ENCODE measurements at places on chromosomes 4 and X.

- no peak for DNase-seq
These were observed 781.6 kb downstream of the TRAM1L1 start for GRCh38 chr4:116303736-116304188.

DNA sequence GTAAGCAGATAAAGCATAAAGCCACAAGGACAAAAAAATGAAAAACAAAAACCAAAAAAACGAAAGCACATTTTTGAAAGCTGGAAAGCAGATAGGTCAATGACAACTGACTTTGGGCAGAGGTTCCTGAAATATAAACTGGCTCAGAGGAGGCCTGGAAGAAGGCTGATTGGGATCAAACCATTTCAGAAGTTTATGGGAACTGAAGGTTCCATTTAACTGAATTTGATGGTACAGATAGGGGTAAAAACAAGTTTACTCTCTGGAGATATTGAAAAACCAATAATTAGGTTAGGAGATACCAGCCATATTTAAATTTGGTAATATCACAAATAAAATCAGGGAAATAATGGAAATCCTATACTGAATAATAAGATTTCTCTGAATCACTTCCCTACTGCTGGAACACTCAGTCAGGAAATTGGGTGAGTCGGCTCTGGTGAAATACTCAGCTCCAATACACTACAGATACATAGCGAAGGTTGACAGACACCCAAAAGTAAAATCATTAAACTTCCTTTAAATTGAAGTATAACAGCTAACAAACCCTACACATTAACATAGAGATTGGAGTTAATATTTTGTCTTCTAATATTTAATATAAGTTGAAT lies 1584.3 kb downstream of the STIM2 start:
- no peak for DNase-seq

- no peak for DNase-seq
These were observed 25.9 kb downstream of the PKD2 start for GRCh38 chr4:88033309-88033708.

DNA sequence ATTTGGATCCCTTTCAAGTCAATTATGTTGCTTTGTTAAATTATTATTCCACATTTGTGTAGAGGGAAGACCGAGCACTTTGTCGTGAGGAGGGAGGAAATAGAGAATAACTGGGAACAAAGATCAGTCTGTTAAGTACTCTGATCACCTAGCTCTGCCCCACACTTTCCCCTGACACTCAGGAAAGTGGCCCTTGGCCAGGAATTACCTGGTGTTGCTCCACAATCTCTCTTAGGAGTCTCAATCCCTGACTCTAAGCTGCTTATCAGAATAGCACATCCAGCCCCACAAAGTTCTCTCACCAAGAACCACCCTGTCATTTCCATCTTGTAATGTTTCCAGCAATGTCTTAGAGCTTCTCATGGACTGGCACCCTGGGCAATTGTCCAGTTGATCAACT lies 83.8 kb upstream of the BMPR1B start:
- DNase-seq = no peak

DNA sequence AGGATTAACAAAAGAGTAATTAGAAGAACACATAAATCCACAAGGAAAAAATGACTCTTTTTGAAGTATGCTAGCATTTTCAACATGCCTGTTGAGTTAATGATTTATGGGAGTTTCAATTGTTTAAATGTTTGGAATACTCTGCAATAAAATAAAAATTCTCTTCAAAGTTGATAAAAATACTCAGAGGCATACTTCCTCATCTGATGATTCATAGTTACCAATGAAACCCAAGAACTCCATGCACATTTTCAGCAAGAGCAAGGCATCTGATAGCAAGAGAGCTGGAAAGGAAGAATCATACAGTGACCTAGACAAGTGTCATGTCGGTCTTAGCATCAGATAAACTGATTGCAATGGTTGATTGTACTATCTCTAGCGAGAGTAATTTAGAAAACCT lies 443.7 kb upstream of the ATOH1 start:
- no peak for DNase-seq

DNA sequence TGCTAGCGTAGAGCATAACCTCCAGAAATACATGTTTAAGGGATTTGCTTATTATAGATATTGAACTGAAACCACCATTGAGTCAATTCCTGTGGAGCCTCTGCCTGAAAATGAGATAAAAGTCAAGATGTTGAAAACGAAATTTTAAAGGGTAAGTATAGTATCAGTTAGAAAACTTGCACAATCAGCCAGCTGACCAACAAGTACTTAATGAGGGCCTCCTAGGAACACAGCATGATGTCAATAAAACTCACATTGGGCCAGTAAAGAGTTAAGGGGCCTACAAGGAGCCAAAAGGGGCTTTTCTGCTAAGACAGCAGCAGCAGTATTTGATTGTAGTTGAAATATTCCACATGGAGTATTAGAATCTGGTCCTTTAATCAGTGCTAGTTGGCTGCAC lies 314.1 kb upstream of the PPARGC1A start:
- no peak for DNase-seq

DNA sequence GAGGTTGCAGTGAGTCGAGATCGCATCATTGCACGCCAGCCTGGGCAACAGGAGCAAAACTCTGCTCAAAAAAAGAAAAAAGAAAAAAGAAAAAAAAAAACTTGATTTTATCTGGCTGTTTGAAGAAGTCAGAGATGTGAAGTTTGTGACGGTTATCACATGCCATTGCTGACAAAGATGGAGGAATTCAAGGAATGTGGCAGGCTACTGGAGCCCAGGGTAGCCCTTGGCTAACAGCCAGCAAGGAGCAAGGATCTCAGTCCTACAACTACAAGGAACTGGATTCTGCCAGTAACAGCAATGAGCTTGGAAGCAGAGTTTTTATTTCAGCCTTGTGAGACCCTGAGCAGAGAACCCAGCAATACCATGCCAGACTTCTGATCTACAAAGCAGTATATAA lies 24.3 kb upstream of the TET2 start:
- no peak for DNase-seq

DNA sequence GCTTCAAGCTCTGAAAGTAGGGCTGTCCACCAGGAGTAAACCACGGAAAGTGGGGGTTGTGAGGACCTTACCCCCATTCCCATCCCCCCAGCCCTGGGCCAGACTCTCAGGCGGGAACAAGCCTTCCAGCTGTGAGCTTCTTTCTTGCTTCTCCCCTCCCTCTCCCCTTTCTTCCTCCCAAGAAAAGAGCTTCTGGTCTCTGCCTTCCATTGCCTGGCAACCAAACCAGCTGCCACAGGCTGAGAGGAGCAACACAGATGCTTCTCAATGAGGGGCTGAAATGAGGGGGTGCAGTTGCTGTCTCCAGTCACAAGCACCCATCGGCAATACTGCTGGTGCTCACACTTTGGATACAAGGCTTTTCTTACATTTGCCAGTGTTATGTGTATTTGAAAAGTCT lies 72.5 kb downstream of the SLC16A2 start:
- DNase-seq = no peak

- no peak for DNase-seq
These were observed 180.4 kb downstream of the MAML3 start for GRCh38 chr4:139973616-139974015.

GRCh38 chr4:47471064-47471463 lies 7.6 kb upstream of the COMMD8 start:
- DNase-seq = no peak

- DNase-seq = no peak
These were observed 6.4 kb downstream of the RBM3 start for GRCh38 chrX:48580662-48581061.

- no peak for DNase-seq
These were observed 31.6 kb downstream of the ETDC start for GRCh38 chrX:135340831-135341230.

DNA sequence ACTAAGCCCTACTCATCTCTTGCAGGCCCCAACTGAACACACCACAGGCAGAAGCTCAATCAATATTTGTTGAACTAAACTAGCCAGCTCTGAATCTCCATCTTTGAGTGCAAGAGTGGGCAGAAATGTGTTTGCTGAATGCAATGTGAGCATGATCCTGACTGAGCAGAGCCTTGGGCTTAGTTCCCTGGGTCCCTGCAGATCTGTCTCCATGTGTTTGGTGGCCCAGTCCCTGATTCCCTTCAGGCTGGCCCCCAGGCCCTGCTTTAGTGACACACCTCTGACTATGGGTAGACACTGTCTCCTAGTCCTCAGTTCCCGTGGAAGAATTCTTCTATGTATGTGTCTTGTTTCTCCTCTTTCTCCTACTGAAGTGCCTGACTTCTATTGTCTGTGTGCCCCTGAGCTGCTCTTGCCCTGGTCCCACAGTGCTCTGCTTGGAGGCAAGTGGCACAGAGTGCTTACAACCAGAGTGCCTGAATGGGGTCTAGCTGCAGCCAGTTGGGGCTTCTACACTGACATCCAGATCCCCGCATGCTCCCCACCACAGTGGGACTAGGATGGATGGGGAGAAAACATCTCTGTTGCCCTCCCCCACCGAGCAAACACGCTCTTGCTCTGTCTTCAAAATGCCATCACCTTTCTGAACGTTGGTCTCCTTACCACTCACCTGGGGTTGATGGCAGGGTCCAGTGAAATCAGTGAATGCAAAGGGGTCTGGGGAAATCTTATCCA lies 9.3 kb downstream of the PJA1 start:
- no peak for DNase-seq

DNA sequence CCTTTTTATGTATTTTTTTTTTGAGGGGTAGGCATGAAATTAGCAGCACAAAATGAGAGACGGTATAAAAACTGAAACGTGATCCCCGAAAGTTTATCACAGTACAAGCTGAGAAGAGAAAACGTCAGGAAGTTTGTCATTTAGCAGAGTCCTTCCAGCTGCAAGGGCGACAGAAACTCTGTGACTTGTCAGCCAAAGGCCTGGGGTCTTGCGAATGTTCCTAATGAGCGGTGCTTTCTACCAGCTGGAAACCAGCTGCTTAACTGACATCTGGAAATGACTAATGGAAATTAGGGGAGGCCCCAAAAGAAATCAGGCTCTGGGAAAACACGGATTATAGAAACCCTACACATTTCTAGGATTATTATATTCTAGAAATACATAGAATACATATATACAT lies 66.5 kb downstream of the CHRNA9 start:
- DNase-seq = no peak

DNA sequence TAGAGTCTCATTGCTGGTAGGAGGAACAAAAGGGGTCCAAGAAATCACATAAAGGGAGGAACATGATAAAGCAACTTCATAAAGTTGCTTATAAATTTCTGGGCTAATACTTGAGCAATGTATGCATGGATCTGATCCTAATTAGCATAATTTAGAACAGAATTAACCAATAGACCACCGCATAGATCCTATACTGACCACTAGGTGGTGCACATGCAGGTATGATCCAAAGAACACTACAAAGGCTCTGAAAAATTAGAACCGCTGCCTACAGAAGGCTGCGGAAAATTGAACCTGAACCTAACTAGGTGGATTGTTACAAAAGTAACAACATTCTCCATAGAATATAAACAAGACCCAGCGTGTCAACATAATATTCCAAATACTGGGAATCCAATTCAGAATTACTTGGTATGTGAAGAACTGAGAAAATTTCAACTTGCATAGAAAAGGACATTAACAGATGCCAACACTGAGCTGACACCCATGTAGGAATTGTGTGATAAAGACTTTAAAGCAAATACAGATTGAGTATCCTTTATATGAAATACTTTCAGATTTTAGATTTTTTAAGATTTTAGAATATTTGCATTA lies 23.3 kb downstream of the BRCC3 start:
- no peak for DNase-seq

- DNase-seq = no peak
These were observed 11.2 kb downstream of the HNRNPD start for GRCh38 chr4:82362565-82362964.

DNA sequence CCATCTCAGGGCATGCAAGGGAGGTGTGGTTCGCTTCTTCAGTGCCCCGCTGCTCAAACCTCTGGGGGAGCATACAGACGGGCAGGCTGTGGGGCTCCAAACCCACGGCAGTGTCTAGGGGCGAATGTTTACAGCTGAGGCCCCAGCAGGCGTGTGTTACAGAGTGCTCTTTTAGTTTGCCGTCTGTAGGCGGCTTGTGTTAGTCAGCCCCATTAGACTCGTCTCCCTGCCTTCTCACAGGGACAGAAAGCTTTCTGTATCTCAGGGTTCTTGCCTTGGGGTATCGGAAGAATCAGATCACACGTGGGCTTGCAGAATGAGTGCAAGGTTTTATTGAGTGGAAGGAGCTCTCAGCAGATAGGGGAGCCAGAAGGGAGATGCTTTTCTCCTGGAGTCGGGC lies 10.6 kb downstream of the RS1 start:
- DNase-seq = no peak

DNA sequence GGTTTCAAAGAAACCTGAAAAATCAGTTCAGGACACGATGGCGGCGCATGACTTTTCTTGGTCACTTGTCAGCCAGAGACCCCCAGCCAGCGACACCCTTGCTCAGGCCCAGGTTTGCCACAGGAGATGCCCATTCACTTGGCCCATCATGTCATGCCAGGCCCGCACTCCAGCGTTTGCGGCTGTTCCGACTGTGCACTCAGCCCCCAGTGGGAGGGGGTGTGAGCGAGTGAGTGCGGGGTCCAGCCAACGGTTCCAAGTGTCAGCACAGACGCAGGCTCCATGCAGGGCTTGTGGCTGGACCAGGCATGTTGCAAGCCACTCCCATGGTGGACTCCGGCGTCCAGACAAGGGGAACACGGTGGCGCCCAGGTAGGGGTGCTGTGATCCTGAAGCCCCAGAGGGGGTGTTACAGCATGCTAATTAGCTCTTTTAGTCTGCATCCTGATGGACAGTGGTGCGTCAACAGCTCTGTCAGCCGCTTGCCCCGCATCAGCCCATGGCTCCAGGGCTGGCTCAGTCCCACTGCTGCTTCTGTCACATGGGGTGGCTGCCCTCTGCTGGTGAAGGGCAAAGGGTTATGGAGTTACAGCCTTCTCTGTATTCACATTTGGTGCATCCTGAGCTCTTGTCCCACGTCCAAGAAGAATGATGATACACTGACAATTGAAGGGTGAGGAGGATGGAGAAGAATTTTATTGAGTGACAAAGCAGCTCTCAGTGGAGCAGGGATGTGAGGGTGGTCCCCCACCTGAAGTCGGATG lies 3.7 kb upstream of the MAEA start:
- DNase-seq = no peak

DNA sequence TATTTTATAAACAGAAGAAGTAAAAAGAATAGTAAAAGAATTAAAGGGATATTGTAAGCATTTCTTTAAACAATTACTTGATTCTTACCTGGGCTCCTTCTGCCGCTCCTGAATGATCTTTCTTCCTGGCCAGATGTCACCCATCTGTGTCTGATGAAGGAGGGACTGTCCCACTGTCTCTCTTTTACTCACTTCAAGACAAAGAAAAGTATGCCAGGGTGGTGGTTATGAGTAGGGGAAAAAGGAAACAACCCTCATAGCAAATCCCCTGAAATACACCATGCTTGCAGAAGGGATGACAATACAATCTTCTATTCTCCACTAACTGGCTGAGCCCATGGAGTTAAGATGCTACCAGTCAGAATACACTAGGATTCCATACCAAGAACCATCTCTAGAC lies 31.1 kb downstream of the SYTL4 start:
- DNase-seq = no peak
